ENCODE measurements at places on chromosomes 4 and X.

DNA sequence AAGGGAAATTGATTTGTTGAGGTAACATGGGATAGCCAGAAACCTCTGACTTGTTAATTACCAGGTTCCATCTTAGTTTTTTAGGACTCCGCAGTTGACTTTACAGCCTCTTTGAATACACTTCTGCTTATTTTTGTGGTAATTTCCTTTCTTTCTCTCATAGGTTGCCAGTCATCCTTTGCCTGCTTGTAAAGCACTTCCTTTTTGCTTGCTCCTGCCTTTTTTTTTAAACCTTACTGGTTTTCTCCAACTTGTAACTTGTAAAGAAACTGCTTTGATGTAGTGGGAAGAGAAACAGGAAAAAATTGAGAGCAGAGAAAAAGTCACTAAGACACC is 2.6 kb downstream of the PGK1 start:
- DNase-seq: no peak

GRCh38 chr4:103802766-103803165 is 83.0 kb upstream of the TACR3 start:
- no peak for DNase-seq

- peak; percentile 13 for DNase-seq
These were observed 1826.0 kb downstream of the STIM2 start for GRCh38 chr4:28686618-28687017.

DNA sequence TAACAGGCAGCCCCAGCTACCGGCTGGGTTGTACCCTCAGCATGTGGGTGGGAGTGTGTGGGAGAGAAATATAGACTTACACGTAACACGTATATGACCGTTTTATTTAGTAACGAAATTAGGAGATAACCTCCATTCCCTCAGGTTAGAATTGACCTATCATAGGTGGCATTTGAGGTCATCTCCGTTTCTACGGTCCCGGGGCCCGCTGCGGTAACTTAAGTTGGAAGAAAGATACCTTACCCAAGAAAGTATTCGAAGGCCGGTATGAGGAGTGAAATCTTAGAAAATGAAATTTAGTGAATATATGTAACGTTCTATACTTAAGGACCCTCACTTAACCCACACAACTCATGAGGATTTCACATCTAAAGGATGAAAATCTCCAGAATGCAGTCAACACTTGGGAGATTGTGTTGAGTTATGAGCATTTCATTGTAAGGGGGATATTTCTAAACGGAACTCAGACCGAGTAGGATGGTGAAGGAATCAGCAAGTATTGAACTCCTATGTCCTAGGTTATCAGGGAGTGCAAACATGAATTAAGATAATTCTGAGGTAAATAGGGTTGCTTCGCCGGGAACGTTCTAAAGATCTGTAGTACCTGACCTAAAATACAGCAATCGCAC is 891 bp downstream of the CISD2 start:
- no peak for DNase-seq

GRCh38 chr4:47374477-47374876 is 89.0 kb downstream of the COMMD8 start:
- no peak for DNase-seq

GRCh38 chrX:2398064-2398656 is 102.6 kb downstream of the DHRSX start:
- DNase-seq: peak; percentile 65

DNA sequence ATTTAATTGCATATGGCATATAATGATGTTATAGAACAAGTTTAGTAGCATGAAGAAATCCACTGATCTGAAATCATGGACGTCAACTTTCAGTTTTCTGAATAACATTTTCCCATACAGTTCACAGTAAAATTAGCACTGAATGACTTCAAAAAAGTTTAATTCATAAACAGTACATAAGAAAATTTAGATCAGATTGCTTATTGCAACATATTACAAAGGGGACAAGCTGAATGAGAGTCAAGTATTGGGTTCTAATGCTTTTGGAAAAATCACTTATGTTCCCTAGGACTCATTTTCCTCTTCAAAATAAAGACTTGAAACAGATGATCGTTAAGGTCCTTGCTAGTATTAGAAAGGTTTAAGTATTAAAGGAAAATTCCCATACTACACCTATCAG is 898.3 kb upstream of the INTU start:
- DNase-seq: no peak

GRCh38 chr4:103046416-103047290 is 27.1 kb upstream of the SLC9B1 start:
- DNase-seq: peak; percentile 27

DNA sequence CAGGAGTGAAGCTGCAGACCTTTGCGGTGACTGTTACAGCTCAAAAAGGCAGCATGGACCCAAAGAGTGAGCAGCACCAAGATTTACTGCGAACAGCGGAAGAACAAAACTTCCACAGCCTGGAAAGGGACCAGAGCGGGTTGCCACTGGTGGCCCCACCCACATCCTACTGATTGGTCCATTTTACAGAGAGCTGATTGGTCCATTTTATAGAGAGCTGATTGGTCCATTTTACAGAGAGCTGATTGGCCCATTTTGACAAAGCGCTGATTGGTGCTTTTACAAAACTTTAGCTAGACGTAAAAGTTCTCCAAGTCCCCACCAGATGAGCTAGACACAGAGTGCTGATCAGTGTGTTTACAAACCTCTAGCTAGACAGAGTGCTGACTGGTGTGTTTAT is 134.2 kb upstream of the FRG1 start:
- DNase-seq: no peak

DNA sequence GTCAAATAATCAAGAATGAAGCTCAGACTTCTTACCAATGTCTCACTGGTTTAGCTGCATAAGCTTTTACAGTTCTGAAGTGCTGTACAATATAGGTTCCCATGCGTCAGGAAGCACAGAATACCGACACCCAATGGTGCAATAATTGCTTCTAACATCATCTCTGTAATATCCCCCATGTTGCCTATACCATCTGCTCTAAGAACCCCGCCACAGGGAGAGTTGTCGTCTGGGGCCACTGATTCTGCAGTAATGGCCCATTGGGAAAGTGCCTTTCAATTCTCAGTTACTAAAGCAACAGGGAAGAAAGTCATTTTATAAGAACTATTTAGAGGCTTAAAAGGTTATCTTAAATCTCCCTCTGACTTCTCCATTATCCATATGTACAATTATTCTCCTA is 94.9 kb downstream of the GLRA3 start:
- DNase-seq: no peak

DNA sequence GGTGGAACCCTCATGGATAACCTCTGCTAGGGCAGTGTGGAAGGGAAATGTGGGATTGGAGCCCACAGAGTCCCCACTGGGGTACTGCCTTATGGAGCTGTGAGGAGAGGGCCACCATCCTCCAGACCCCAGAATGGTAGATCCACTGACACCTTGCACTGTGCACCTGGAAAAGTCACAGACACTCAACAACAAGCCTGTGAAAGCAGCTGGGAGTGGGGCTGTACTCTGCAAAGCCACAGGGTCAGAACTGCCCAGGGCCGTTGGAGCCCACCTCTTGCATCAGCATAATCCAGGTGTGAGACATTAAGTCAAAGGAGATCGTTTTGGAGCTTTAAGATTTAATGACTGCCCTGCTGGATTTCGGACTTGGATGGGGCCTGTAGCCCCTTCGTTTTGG is 11.6 kb downstream of the ARMCX5 start:
- no peak for DNase-seq

GRCh38 chr4:57104706-57105560 is 5.3 kb downstream of the IGFBP7 start:
- no peak for DNase-seq

DNA sequence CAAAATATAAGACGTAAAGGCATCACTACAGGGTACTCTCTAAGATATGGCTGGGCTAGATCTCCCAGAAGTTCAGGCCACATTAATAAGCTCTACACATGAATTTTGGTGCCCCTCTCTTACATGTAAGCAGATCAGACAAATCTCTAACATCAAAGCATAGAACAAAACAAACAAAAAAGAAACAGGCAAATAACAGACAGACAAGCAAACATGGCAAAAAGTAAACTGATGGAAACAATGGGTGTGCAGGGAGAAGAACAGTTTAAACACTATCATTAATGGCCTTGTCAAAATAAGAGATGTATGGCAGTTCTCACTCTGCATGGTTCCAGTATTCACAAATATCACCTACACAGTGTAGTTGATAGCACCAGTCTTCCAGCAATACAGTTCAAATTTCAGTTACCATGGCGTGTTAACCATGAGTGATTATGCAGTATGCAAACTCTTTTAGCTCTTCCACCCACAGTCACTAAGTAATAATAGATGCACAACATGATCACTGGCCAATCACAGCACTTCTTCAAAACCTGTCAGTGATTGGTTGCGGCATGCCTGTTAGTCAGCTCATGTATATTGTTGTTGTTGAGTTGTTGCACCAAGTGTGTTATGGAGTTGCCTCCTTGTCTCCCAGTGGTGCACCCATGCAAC is 110.7 kb upstream of the TLR3 start:
- DNase-seq: no peak

DNA sequence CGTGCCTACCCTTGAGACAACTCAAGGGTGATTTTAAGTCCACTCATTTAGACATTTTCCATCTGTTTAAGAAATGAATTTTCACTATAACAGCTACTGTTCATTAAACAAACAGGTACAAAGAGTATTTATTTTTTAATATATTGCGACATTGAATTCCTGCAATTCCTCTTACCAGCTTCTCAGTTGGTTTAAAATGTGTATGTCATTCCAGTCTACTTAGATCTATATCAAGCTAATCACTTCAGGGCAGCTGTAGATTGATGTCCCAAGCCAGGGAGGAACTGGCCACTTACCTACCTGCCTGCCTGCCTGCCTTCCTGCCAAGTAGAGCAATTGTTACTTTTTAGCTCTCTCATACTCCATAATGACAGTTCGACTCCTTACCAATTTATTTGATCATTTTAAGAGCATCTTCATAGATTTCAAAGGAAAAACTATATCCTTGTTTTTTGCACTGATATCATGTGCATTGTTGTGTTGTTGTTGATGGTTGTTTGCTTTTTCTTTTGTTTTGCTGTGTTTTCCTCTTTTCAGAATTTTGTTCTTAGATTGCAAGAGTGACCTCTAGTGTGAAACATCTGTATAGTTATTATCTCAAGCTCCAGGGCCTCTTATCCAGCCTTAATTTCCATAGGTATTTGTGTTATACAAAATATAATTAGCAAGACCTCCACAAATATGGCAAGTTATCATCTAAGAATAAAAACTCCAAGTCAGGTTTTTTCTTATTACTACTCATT is 120.9 kb upstream of the NRK start:
- no peak for DNase-seq

- DNase-seq: no peak
These were observed 106.4 kb downstream of the PHKA2 start for GRCh38 chrX:18877469-18877868.

- DNase-seq: peak; percentile 7
These were observed 66.0 kb upstream of the PHOX2B start for GRCh38 chr4:41814565-41814964.

- DNase-seq: no peak
These were observed 67.9 kb upstream of the TBL1X start for GRCh38 chrX:9396930-9397329.

DNA sequence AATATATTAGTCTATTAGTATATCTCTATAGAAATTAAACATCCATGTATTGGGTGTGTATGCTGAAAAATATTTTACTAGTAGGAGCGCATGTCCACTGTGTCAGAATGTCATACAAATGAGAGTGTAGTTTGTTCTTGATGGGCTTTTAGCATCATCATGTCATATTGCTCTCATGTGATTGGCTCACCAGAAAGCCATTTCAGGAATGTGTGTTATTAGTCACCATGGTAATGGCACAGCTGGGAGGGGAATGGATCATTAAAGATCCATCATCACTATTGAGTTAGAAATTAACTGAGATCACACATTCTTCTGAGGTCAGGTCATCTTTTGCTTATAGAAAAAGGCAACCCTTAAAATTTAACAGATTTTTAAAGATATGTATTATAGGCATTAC is 77.3 kb downstream of the PHEX start:
- DNase-seq: peak; percentile 79

DNA sequence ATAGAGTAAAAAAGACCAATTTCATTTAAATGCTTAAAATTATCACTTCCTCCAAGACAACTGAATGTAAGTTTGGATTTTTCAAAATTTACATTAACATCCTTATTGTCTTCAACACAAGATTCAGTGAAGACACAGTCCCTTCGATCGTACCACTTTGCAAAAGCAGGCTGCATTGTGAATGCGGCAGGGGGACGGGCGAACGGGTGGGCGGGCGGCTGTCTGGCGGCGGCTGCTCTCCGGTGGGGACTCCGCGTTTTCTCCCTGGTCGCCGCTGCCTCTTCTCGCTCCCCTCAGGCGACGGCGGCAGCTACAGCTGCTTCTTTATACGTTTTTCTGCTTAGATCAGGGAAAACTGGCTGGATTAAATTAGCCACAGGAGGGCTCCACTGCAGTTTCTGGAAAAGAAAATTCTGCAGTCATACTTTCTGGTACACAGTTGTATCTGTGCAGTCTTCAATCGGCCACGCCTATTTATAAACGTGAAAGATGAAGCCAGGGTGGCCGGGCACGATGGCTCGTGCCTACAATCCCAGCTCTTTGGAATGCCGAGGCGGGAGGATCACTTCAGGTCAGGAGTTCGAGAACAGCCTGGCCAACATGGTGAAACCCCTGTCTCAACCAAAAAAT is 33.9 kb upstream of the HPF1 start:
- peak; percentile 76 for DNase-seq

- peak; percentile 80 for DNase-seq
These were observed 162.1 kb downstream of the PCDH18 start for GRCh38 chr4:137370206-137370633.

- DNase-seq: no peak
These were observed 26.0 kb downstream of the SH3TC1 start for GRCh38 chr4:8224975-8225625.

DNA sequence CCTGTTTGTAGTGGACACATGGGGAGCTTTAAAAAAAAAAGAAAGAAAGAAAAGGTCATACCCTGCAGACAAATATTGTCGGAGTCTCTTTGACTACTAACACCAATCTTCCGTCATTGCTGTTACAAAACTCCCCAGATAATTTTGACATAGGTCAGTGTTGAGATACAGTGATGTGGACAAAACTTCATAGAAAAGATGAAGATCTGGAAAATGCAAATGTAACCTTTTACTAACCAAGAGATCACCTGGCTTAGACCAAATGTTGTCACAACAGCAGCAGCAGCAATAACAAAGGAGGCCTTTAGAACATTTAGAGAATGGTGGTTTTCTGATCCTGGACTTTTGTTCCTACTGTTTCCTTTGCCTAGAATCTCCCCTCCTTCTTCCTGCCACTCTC is 8.1 kb upstream of the COMMD8 start:
- DNase-seq: no peak

Measured in fibroblast of skin of back (primary cell).